ENCODE measurements at places on chromosomes 5 and 9.

GRCh38 chr9:109956717-109957440, 176.9 kb downstream of the PALM2AKAP2 start:
- no peak for DNase-seq

DNA sequence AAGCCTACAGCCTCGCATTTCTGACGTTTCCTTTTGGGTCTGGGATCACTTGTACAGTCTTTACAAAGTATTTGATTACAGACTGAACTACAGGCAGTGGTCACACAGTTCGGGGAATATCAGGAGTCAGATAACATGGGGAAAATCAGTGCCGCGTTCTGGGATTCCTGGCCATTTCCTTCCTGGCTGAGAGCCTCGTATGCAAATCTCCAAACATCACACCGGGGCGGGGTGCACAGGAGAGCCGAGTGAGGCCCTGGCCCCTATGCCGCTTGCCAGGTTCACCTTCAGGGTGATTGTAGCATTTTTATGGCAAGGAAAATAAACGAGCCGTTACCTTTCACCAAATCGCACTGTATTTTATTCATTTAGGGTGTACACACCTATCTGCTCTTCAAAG, 29.6 kb upstream of the SLC9A3 start:
- no peak for DNase-seq

DNA sequence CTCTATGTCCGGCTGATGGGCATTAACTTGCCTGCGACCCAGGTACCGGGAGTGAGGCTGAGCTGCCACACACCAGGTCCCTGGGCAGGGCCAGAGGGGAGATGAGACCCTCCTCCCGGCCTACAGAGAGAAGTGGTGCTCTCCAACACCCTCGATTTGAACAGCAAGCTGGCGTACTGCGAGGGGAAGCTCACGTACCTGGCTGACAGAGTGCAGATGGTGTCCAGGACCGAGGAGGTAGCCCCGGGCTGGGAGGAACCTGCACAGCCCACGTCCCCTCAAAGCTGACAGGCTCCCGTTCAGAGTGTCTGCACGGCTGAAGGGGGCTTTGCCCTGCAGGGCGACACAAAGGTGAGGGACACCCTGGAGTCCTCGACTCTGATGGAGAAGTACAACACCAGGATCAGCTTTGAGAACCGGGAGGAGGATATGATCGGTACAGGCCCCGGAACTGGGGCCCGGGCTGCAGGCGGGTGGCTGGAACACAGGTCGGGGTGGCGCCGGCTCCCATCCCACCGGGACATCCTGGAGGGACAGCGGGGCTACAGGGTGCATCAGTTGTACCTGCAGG, 1.0 kb upstream of the RABL6 start:
- DNase-seq: no peak

DNA sequence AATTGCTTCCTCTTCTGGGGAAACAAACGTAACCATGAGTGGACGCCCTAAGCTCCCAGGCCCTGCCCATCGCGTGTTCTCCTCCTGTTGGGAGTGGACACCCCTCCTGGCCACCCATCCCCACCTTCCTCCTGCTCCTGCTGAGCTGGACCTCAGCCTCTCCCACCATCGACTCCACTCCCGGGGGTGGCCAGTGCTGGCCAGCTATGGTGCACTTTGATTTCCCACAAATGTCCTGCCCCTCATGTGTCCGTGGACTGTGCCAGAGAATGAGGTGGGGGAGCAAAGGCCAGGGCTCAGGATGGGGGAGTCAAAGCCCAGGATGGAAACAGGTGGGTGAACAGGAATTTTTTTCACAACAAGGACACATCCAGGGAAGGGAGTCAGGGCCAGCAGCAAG, 62.8 kb downstream of the MED10 start:
- DNase-seq: no peak

DNA sequence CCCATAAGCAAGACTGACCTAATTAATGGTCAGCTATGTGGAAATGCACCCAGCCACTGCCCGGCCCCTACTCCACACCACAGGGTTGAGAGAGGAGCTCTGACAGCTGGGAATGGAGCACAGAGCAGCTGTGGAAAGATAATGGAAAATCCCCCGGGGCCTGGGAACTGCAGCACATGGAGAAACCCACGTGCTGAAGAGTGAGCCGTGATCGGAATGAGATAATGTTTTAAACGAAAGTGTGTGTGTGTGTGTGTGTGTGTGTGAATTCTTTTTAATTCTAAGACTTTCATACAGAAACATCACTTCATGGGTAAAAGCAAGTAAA, 13.1 kb upstream of the SLC12A7 start:
- DNase-seq: no peak

GRCh38 chr9:116484492-116485061, 202.5 kb upstream of the TRIM32 start:
- no peak for DNase-seq

DNA sequence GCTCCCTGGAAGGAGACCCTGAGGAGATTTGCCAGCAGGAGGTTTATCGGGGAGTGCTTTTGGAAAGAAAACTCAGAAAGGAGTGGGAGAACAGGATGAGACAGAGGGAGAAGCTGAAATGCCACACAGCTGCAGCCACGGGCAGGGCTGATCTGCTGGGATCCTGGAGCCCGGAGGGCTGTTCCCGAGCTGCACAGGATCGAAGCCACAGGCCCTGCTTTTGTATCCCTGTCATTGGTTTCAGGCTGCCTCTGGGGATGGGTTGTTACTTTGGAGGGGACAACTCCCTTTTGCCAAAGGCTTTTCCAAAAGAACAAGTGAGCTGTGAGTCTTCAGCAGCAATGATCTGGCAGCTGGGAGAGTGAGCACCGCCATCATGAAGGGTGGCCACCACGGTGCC, 152.5 kb upstream of the PTCH1 start:
- DNase-seq: no peak

DNA sequence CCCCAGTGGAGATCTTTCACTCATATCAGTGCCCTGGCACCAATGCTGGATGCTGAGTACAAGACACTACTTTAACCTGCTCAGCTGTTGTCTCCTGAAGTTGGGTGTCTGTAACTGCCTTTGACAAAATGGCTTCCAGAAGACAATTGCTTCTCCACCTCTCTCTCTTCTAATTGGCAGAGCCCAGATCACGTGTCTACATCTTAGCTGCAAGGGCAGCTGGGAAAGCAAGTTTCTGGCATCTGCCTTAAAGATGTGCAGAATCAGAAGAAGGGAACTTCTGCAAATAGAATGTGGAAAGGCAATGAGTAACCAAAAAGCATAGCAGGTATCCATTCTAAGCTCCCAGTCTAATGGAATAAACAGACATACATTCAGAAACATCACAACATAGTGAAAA, 81.1 kb downstream of the PDZD2 start:
- DNase-seq: no peak

DNA sequence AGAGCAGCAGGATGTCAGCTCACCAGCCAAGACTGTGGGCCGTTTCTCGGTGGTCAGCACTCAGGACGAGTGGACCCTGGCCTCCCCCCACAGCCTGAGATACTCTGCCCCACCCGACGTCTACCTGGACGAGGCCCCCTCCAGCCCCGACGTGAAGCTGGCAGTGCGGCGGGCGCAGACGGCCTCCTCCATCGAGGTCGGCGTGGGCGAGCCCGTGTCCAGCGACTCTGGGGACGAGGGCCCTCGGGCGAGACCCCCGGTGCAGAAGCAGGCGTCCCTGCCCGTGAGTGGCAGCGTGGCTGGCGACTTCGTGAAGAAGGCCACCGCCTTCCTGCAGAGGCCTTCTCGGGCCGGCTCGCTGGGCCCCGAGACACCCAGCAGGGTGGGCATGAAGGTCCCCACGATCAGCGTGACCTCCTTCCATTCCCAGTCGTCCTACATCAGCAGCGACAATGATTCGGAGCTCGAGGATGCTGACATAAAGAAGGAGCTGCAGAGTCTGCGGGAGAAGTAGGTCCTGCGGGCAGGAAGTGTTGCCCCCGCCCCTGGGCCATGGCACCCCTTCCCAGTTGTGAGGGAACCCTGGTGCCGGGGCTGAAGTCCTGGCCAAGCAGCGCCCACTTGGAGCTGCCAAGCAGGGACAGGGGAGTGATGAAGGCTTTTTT, 108.9 kb downstream of the WNK2 start:
- DNase-seq: no peak

DNA sequence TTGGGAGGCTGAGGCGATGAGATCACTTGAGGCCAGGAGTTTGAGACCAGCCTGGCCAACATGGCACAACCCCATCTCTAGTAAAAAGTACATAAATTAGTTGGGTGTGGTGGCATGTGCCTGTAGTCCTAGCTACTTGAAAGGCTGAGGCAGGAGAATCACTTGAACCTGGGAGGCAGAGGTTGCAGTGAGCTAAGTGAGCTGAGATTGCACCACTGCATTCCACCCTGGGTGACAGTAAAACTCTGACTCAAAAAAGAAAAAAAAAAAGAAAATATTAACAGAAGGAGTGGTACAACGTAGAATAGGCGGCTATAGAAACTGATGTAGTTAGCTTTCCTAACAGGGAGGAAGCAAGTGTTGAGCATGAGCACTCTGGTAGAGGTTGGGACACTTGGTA, 59.9 kb downstream of the PBX3 start:
- no peak for DNase-seq

GRCh38 chr9:89933578-89933977, 328.8 kb downstream of the GADD45G start:
- DNase-seq: no peak

DNA sequence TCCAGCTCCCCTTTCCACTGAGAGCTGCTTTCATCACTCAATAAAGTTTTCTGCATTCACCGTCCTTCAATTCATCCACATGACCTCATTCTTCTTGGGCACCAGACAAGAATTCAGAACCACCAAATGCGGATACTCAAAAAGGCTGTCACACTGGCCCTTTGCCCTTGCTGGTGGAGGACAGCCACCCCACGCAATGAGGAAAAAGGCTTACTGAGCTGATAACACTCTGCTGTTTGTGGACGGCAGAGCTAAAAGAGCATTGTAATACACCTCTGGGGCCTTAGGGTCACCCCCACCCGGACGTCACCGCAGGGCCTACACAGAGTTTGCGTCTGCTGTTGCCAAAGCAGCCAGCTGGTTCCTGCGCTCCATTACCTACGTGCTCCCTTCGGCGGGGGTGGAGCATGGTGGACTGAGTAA, 51.2 kb upstream of the ZNF608 start:
- DNase-seq: no peak

GRCh38 chr9:123299558-123300126, 31.3 kb upstream of the STRBP start:
- no peak for DNase-seq

- DNase-seq: no peak
Measured at GRCh38 chr5:1749346-1750124, 50.1 kb downstream of the MRPL36 start.

GRCh38 chr9:94839398-94839797, 112.9 kb downstream of the AOPEP start:
- DNase-seq: no peak

- DNase-seq: no peak
Measured at GRCh38 chr9:117074784-117075520, 339.9 kb downstream of the ASTN2 start.

DNA sequence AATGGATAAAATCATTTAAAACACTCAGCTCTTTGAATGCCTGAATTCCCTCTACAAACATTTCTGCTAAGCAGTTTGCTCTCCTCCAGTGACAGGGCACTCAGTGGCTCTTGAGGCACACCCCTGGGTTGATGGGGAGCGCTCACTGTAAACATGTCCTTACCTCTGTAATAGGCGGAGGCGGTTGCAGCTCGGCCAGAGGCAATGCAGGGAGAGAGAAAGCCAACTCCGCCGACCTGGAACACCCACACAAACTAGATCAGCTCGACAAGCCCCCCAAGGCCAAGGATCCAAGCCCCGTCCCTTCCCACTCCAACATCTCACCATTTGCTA, 329 bp downstream of the CDC23 start:
- no peak for DNase-seq

DNA sequence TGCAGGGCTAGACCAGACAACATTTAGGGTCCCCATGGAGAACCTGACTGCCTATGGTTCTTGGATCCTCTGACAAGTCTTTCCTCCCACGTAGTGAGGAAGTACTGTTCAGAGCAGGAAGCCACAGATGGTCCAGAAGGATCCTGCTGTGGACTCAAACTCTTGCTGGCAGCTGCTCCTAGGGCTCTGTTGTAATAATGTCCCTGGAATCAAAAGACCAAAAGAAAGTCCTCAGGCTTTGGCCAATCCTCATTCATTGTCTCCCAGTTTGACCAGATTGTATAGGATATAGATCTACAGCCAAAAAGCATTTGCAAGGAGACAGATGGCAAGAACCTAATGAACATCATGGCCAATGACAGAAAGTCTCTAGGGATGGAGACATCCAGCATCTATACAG, 53.9 kb downstream of the SEMA6A start:
- no peak for DNase-seq

DNA sequence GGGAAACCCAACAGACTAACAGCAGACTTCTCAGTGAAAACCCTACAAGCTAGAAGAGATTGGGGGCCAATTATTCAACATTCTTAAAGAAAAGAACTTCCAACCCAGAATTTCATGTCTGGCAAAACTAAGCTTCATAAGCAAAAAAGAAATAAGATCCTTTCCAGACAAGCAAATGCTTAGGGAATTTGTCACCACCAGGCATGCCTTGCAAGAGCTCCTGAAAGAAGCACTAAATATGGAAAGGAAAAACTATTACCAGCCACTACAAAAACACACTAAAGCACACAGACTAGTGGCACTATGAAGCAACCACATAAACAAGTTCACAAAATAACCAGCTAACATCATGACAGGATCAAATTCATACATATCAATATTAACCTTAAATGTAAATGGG, 131.1 kb downstream of the OR2K2 start:
- no peak for DNase-seq

- no peak for DNase-seq
Measured at GRCh38 chr9:7173139-7173538, 415.4 kb downstream of the KDM4C start.

DNA sequence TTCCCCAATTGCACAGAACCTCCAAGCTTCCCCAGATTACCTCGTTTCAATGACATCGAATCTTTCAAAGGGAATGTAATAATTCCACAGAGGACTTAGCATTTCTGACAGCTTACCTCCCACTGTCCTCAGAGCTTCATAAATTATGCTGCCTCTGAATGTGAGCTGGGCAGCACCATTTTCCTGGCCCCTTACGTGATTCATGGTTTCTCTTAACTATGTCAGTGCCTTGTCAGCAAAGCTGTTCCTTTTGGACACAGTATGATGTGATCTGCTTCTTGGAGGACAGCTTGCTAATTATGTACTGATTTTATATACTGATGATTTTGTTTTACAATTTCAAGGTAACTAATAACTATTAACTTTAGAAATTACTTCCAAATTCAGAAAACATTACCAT, 27.7 kb upstream of the SSBP2 start:
- no peak for DNase-seq

- no peak for DNase-seq
Measured at GRCh38 chr9:73437758-73438157, 286.1 kb downstream of the ANXA1 start.

DNA sequence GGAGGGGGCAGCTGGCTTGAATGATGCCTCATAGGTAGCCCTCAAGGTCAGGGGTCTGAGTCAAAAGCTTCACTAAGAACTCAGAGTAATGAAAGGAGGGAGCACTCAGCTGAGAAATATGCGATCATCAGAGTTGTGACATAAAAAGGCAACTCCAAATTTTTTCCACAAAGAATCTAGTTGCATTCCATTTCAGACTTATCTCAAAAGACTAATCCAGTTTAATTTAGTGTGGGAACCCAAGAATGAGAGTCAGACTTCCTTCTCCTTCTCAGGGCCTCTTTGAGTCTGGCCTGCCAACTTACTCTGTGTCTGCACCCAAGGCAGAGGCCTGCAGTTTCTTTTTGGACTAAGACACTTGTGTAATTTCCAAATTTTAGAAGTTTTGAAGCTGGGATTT, 34.7 kb downstream of the GABRP start:
- DNase-seq: no peak

GRCh38 chr5:78787783-78788182, 139.2 kb upstream of the LHFPL2 start:
- no peak for DNase-seq
